ENCODE measurements at places on chromosomes 5 and 9. TPM values are rescaled to one million over a fixed set of nuclear protein-coding genes. Genes with fewer than 3 reads are reported as not detected.

- H3K4me3 ChIP-seq, result no peak overlapping the region
- H3K36me3 ChIP-seq, result peaks cover 2% of the 10 kb centered on the region
- no peak for DNase-seq
- H3K27ac ChIP-seq, result no peak overlapping the region
- H3K4me1 ChIP-seq, result peaks cover 17% of the 10 kb centered on the region
Observed at GRCh38 chr5:139388198-139388821, 1.4 kb downstream of the MZB1 start.

- no peaks in the 10 kb centered on the region for H3K27me3 ChIP-seq
- no peak overlapping the region for H3K27ac ChIP-seq
- H3K4me1 ChIP-seq, result no peaks in the 10 kb centered on the region
Observed at GRCh38 chr9:20352591-20352990, 269.7 kb downstream of the MLLT3 start.

DNA sequence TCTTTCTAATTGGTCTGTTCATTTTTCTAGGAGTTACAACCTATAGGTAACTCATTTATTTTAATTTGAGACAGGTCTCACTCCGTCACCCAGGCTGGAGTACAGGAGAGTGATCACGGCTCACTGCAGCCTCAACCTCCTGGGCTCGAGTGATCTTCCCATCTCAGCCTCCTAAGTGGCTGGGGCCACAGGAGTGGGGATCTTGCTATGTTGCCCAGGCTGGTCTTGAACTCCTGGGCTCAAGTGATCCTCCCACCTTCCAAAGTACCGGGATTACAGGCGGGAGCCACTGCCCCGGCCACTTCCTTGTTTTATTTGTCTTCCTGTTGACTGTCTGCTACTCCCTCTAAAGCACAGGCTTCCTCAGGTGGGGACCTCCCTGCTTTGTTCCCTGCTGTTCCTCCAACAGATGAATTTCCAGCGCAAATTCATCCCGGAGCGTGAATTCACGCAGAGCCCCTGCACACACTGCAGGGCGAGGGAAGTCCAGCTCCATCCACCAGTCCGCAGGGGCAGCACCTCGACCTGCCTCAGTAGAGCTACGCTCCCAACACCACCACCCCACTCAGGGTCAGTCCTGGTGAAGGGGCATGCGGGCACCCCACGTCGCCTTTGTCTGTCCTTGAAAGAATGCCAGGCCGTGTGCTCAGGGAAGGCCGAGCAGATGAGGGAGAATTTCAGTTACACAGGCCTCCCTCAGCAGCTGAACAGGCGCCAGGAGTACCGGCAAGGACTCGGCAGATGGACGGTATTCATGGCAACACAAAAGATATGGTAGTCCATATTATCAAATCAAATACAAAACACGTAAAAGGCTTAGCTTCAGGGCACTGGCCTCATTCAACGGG lies 6.3 kb downstream of the QSOX2 start:
- H3K4me1 ChIP-seq, result peaks cover 7% of the 10 kb centered on the region
- no peak overlapping the region for H3K4me3 ChIP-seq
- H3K36me3 ChIP-seq, result no peaks in the 10 kb centered on the region
- DNase-seq, result no peak

DNA sequence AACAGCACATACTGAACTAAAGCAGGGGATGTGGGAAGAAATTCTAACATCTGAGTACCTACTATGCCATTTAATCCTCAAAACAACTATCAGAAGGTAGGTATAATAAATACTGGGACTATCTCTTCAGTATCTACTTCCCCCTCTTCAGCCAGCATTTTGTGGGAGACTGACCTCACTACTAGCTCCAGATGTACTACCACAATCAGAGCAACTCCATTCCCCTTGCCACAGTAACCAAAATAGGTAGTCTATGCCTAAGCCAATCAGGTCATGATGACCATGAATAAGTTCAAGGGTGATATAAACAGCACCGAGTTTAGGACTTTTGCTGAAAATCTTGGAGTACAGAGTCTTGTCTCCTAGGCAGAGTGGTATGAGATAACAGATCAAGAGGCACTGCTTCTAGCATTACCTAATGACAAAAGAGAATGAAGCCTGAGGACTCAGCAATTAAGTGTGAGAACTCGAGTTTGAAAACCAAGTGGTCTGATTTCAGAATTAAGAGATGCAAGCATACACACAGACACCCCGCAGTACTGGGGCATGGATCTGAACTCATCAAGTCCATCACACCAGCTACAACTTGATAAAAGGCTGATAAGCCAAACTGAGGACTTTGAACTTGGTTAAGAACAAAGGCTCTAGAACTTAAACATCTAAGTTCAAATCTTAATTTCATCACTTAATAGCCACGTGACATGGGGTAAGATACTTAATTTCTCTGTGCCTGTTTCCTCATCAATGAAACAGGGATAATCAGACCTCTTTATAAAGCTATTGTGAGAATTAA lies 9.7 kb downstream of the FNIP1 start:
- H3K36me3 ChIP-seq, result no peaks in the 10 kb centered on the region
- no peaks in the 10 kb centered on the region for H3K27me3 ChIP-seq
- peaks cover 13% of the 10 kb centered on the region for H3K4me1 ChIP-seq
- H3K27ac ChIP-seq, result no peak overlapping the region

- no peaks in the 10 kb centered on the region for H3K27me3 ChIP-seq
- no peak overlapping the region for H3K27ac ChIP-seq
- DNase-seq, result no peak
- no peaks in the 10 kb centered on the region for H3K4me1 ChIP-seq
Observed at GRCh38 chr5:111853748-111854147, 96.8 kb upstream of the NREP start.

GRCh38 chr5:143374496-143375217 lies 28.8 kb downstream of the NR3C1 start:
- no peak overlapping the region for H3K4me3 ChIP-seq
- DNase-seq, result no peak
- H3K4me1 ChIP-seq, result peaks cover 19% of the 10 kb centered on the region
- no peak overlapping the region for H3K27ac ChIP-seq
- no peaks in the 10 kb centered on the region for H3K36me3 ChIP-seq

- H3K36me3 ChIP-seq, result peaks cover 4% of the 10 kb centered on the region
- no peaks in the 10 kb centered on the region for H3K4me1 ChIP-seq
- DNase-seq, result no peak
- no peaks in the 10 kb centered on the region for H3K27me3 ChIP-seq
- H3K4me3 ChIP-seq, result no peak overlapping the region
- H3K27ac ChIP-seq, result no peak overlapping the region
Observed at GRCh38 chr5:177233802-177234201, 69.7 kb downstream of the RAB24 start.

- no peak overlapping the region for H3K4me3 ChIP-seq
- no peak for DNase-seq
- no peaks in the 10 kb centered on the region for H3K27me3 ChIP-seq
- H3K36me3 ChIP-seq, result peaks cover 3% of the 10 kb centered on the region
- H3K27ac ChIP-seq, result peak overlapping the region; percentile 3
- peaks cover 4% of the 10 kb centered on the region for H3K4me1 ChIP-seq
Observed at GRCh38 chr5:38835887-38836286, 9.9 kb upstream of the OSMR start.

- H3K4me3 ChIP-seq, result no peak overlapping the region
- no peaks in the 10 kb centered on the region for H3K27me3 ChIP-seq
- H3K27ac ChIP-seq, result no peak overlapping the region
- no peak for DNase-seq
- no peaks in the 10 kb centered on the region for H3K4me1 ChIP-seq
- H3K36me3 ChIP-seq, result no peaks in the 10 kb centered on the region
Observed at GRCh38 chr5:117380316-117380715, 805.7 kb upstream of the SEMA6A start.

- H3K27me3 ChIP-seq, result no peaks in the 10 kb centered on the region
- no peak overlapping the region for H3K4me3 ChIP-seq
- no peak for DNase-seq
- H3K36me3 ChIP-seq, result no peaks in the 10 kb centered on the region
Observed at GRCh38 chr5:115461506-115462290, 82.9 kb downstream of the FEM1C start.

DNA sequence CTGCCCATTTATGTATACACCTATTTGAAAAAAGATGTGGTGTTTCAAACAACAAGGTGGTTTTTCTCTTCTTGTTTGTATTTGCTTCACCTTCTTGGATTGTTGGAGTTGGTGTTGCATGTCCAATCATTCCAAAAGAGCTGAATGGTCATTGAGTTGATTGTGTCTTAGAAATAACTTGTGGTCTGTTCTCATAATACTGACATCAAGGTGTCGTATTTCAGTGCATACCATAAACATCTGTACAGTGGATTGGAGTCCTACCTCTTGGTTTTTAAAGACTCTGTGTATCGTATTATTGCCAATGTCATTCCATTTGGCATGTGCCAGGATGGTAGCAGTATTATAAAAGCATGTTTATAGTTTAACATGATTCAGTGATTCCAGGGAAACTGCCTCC lies 73.2 kb downstream of the TRIO start:
- peak overlapping the region; percentile 99 for H3K27ac ChIP-seq
- peaks cover 3% of the 10 kb centered on the region for H3K36me3 ChIP-seq
- H3K4me1 ChIP-seq, result peaks cover 100% of the 10 kb centered on the region
- no peak overlapping the region for H3K4me3 ChIP-seq

DNA sequence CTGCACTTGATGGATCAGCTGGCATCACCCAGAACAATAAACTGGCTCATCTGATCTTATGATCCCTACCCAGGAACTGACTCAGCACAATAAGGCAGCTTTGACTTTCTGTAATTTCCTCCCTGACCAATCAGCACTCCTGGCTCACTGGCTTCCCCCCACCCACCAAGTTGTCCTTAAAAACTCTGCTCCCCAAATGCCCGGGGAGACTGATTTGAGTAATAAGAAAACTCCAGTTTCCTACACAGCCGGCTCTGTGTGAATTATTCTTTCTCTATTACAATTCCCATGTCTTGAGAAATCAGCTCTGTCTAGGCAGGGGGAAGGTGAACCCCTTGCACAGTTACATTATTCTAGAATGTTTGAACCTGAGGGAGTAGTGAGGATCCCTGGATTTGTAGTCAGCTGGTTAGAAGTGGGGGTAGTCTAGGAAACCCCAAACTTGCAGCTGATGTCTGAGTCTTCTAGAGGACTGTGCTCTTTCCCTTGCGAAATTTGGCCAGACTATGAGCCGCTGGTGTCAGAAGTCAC lies 111.7 kb upstream of the NEK6 start:
- no peak for DNase-seq
- no peak overlapping the region for H3K4me3 ChIP-seq
- H3K27me3 ChIP-seq, result no peaks in the 10 kb centered on the region
- no peaks in the 10 kb centered on the region for H3K4me1 ChIP-seq
- no peaks in the 10 kb centered on the region for H3K36me3 ChIP-seq

DNA sequence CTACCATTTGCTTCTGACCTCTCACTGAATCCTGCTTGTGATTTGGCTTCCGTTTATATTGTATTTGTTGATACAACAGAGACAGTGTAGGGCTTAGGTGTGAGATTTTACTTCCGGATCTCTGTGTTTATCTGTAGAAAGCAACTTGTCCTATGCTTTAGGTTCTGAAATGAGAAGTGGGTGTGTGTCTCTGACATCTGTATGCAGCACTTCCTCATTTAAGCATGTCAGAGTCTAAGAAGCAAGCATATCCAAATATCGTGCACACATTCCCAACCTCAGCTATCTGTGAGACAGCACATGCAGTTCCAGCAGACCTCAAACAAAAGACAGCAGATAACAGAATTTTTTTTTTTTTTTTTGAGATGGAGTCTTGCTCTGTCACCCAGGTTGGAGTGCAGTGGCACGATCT lies 16.3 kb downstream of the KLF9 start:
- no peak overlapping the region for H3K4me3 ChIP-seq
- H3K27me3 ChIP-seq, result no peaks in the 10 kb centered on the region
- no peak for DNase-seq
- H3K36me3 ChIP-seq, result no peaks in the 10 kb centered on the region

DNA sequence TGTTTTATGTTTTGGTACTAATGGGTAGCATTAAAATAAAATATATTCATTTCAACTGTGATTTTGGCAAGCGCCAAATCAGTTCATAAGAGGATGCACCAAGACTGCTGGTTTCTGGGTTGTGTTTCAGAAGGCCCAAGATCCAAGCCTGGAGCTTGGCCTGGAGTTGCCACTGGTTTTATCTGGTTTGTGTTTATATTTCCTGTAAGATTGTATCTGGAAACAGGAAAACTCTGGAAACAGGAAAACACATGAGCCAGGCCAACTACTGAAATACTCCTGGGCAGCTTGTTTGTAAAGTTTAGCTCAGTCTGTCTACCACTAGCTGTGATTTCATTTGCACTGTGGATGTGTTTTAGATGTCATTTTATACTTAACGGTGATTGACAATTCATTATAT lies 5.5 kb downstream of the FSTL4 start:
- H3K27ac ChIP-seq, result no peak overlapping the region
- no peak overlapping the region for H3K4me3 ChIP-seq
- no peaks in the 10 kb centered on the region for H3K36me3 ChIP-seq
- peaks cover 49% of the 10 kb centered on the region for H3K27me3 ChIP-seq
- H3K4me1 ChIP-seq, result peaks cover 7% of the 10 kb centered on the region

DNA sequence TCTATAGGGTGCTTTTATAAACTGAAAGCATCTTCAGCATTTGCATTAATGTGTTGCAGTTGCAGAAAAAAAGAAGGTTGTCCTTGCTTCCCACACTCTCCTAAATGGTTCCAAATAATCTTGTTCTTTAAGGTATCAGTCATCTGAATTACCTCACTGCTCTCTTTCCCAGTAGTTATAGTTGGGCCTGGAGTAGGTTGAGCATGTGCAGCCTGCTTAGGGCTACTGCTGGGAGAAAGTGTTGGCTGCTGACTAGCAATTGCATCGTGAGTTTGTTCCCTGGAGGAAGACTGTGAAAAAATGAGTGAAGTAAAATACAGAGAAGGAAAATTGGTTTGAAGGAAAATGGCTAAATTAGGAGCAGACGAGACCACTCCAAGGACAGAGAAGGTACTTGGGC lies 74.5 kb downstream of the PRR16 start:
- H3K27me3 ChIP-seq, result no peaks in the 10 kb centered on the region
- H3K4me3 ChIP-seq, result no peak overlapping the region
- DNase-seq, result no peak
- no peaks in the 10 kb centered on the region for H3K4me1 ChIP-seq

GRCh38 chr5:56412601-56413379 lies 179.7 kb upstream of the ANKRD55 start:
- peaks cover 2% of the 10 kb centered on the region for H3K4me1 ChIP-seq
- no peak for DNase-seq
- no peak overlapping the region for H3K4me3 ChIP-seq
- H3K36me3 ChIP-seq, result no peaks in the 10 kb centered on the region
- no peaks in the 10 kb centered on the region for H3K27me3 ChIP-seq

- H3K27me3 ChIP-seq, result no peaks in the 10 kb centered on the region
- no peaks in the 10 kb centered on the region for H3K4me1 ChIP-seq
- no peak for DNase-seq
- H3K27ac ChIP-seq, result no peak overlapping the region
- no peak overlapping the region for H3K4me3 ChIP-seq
- no peaks in the 10 kb centered on the region for H3K36me3 ChIP-seq
Observed at GRCh38 chr5:91072881-91073280, 310.2 kb downstream of the ARRDC3 start.

Gene EPB41L4A
- total RNA-seq, result 0.87 TPM

Gene IL9
- not detected for total RNA-seq

Gene DND1
- total RNA-seq, result 1.8 TPM

Gene CCL21
- not detected for total RNA-seq

Gene CBY3
- total RNA-seq, result 0.39 TPM

Gene NAIP
- total RNA-seq, result 8.0 TPM

Gene OR1J4
- total RNA-seq, result not detected

Gene GM2A
- total RNA-seq, result 40.7 TPM

Gene ARHGEF28
- total RNA-seq, result 34.8 TPM

Gene AQP3
- total RNA-seq, result 1.0 TPM

Gene TRPM3
- total RNA-seq, result not detected

Data from Panc1 (cell line).